WTC11 (cell line): ENCODE measurements at places on chromosomes 12 and 14. TPM values are rescaled to one million over a fixed set of nuclear protein-coding genes. Genes with fewer than 3 reads are reported as not detected.

- H3K36me3 ChIP-seq = peaks cover 3% of the 10 kb centered on the region; the same call in 1 of the 2 replicates
- DNase-seq = no peak
- peaks cover 10% of the 10 kb centered on the region for H3K4me1 ChIP-seq
- H3K27ac ChIP-seq = no peak overlapping the region
- no peaks in the 10 kb centered on the region for H3K27me3 ChIP-seq
- no peak overlapping the region for H3K4me3 ChIP-seq
Measured at GRCh38 chr14:31261859-31262731, 54.5 kb upstream of the HECTD1 start.

GRCh38 chr12:2925322-2925995 is 33.7 kb upstream of the TEAD4 start:
- no peak overlapping the region for H3K27ac ChIP-seq
- peaks cover 25% of the 10 kb centered on the region for H3K36me3 ChIP-seq
- no peak overlapping the region for H3K4me3 ChIP-seq
- no peak for DNase-seq
- H3K27me3 ChIP-seq = no peaks in the 10 kb centered on the region

DNA sequence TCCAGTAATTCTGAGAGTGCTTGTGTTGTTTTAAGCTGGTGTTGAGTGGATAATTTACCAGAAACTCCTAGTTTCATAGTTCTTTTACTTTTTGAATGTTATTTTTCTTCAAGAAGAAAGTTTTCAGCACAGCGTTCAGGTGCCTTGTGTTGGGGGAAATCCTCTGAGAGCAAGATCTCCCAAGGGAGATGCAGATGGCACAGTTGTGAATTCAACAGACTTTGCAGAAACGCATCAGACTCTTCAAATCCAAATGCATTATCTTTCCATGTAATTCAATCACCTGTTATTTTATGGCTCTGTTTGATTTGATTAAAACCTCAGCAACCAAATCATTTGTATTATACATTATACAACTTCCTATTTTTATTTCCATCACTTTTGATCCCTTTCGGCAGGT is 439.9 kb downstream of the EGLN3 start:
- H3K4me1 ChIP-seq = peaks cover 6% of the 10 kb centered on the region
- H3K4me3 ChIP-seq = no peak overlapping the region
- H3K27me3 ChIP-seq = no peaks in the 10 kb centered on the region

Gene RD3L
- not detected in 3 replicates for total RNA-seq

Gene HIF1A
- 146 to 165 TPM (median 153 TPM) in 3 replicates for total RNA-seq

DNA sequence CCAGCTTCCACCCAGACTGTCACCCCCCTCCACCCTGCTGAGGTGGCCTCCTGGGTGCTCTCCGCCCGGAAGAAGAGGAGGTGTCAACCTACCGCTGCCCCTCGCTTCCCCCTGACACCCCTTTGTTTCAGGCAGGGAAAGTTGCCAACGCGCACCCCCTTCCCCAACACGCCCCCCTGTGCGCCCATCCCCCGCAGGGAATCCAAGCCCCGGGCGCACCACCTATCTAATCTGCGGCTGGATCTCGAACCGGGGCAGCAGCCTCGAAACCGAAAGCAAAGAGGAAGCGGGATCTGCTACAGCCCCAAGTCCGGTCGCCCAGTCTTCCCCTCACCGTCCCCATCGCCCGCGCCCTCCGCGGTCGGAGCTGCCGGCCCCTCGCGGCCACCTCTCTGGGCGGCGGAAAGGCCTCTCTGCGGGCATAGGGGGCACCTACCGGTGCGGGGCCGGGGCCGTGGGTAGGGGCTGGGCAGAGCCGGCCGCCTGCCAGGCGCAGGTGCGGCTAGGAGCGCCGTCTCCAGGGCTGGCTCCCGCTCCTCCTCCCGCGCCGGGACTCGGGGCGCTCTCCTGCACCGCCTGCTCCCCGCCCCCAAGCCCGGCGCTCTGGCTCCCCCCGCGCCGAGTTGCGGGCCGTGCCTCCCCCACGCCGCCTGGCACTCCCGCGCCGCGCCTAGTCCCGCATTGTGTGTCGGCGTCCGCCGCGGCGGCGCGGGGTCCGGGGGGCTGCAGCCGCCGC is 18.3 kb upstream of the PLEKHH1 start:
- peaks cover 77% of the 10 kb centered on the region for H3K27me3 ChIP-seq
- H3K4me1 ChIP-seq = peaks cover 21% of the 10 kb centered on the region
- H3K27ac ChIP-seq = no peak overlapping the region
- DNase-seq = peak; percentile 32
